ENCODE measurements at places on chromosomes 5 and 9.

DNA sequence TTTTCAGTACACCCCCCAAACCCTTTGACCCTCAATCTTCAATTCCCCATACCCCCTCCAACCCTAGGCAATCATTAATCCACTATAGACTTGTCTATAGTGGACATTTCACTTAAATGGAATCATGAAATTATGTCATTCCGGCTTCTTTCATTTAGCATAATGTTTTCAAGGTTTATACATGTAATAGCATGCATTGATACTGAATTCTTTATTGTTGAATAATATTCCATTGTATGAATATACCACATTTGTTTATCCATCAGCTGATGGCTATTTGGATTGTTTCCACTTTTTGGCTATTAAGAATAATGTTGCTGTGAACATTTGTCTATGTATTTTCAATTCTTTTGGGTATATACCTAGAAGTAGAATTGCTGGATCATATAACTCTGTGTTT, 238.8 kb downstream of the PDE4D start:
- no peak for DNase-seq

GRCh38 chr5:69170495-69170894, 3.5 kb downstream of the CCNB1 start:
- DNase-seq: no peak

- no peak for DNase-seq
Observed at GRCh38 chr9:522658-523057, 308.0 kb downstream of the DOCK8 start.

- DNase-seq: peak; percentile 7
Observed at GRCh38 chr5:113678924-113679575, 165.6 kb downstream of the YTHDC2 start.

- DNase-seq: no peak
Observed at GRCh38 chr9:105444130-105444529, 3.7 kb upstream of the FSD1L start.

DNA sequence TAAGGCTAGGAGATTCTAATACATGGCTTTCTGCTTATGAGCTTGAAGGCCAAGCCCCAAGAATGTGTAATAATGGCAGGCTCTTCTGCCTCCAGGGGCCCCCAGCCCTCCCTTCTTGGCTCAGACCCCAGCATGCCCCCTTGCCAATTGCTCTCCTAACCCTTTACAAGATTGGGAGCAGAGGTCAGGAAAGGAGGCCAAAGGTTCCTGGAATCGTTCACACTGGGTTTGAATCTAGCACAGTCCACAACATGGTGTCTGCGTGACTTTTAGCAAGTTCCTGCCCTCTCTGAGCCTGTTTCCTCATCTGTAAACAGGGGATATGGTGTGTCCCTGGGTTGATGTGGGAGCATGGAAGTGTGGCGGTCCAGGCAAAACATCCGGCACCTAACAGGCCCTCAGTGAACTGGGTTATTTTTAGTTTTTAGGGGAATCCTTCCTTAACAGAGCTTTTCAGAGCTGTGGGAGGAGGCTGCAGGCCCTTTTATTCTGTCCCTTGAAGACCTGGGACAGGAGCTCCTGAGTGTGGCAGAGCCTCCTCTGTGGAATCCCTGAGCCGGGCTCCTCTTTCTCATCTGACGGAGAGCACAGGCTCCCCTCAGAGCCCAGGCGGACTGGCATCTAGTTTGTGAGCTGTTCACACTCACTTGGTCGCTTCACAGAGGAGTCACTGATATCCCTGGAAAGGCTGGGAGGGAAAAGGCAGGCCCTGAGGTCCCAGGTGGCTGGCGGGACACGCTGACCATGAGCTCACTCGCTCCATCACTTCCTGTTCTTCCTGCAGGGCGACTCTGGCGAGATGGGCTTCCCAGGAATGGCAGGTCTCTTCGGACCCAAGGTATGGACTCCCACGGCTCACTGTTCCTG, 23.4 kb upstream of the ORM1 start:
- no peak for DNase-seq

DNA sequence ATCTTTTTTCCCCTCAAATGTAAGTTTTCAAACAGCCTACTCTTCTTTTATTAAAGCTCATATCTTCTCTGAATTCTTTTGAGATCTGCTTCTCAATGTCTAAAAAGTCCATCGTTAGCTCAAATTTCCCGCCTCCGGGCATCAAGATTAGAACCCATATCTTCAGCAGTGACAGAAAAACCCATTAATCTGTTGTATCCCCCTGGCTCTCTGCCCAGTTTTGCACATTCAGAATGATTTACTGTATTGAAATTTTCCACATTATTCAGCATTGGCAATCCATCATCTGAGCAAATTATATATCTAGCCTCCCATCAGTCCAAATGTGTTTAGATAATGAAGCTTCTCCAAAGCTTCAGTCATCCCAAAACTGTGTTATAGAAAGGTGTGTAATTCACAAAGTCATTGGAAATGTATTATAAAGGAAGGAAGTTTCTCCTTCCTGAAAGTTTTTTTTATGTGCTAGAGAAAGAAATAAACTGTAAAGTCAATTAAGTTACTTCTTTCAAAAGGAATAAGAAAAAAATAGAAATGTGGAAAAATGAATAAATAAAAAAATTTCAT, 849.9 kb downstream of the MAT2B start:
- DNase-seq: no peak

GRCh38 chr9:136107155-136107952, 11.3 kb downstream of the TMEM250 start:
- DNase-seq: no peak

DNA sequence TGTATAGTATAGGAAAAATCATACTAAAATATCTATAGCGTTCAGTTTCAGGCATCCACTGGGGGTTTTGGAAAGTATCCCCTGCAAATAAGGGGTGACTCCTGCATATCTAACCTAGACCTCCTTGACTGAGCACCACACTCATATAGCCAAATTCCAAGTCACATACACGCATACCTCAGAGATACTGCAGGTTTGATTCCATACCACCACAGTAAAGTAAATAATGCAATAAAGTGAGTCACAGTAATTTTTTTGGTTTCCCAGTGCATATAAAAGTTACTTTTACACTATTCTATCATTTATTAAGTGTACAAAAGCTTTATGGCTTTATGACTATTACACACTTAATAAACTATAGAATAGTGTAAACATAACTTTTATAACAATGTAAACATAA, 151.3 kb downstream of the CCDC192 start:
- DNase-seq: no peak

DNA sequence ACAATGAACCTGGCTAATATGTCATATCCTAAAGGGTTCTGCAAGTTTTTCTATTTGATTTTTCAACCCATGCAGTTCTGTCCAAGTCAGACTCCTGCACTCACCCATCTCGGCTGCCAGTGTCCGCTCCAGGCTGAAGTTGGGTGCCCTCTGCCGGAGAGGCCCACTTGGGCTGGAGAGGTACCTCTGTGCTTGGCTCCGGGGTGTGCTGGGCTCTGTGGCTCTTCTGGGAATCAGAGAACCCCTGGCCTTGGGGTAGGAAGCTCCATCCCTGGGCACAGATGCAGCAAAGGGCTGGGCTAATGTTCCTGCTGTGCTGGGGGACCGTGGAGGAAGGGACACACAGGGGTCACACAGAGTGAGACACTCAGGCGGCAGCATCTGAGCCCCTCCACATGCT, 26.2 kb downstream of the ORM2 start:
- DNase-seq: no peak

GRCh38 chr5:165282491-165282890, 1777.1 kb downstream of the MAT2B start:
- DNase-seq: no peak

DNA sequence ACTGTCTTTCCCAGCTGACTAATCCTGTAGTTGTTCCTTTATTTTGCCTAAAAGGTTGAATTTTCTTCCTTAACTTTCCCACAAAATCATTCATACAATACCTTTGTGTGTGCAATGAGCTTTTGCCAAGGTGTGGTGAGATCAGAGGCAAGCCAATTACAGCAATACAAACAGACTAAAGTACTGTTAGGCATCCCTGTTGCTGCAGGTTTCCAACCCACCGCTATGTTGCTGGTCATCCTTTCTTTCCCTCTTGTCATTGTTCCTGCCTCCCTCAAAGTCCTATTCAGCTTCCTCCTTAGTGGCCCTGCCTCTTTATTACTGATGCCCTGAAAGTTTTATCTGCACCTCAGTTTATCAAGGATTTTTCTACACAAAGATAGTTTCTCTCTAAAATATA, 22.1 kb downstream of the ITGA2 start:
- DNase-seq: no peak

DNA sequence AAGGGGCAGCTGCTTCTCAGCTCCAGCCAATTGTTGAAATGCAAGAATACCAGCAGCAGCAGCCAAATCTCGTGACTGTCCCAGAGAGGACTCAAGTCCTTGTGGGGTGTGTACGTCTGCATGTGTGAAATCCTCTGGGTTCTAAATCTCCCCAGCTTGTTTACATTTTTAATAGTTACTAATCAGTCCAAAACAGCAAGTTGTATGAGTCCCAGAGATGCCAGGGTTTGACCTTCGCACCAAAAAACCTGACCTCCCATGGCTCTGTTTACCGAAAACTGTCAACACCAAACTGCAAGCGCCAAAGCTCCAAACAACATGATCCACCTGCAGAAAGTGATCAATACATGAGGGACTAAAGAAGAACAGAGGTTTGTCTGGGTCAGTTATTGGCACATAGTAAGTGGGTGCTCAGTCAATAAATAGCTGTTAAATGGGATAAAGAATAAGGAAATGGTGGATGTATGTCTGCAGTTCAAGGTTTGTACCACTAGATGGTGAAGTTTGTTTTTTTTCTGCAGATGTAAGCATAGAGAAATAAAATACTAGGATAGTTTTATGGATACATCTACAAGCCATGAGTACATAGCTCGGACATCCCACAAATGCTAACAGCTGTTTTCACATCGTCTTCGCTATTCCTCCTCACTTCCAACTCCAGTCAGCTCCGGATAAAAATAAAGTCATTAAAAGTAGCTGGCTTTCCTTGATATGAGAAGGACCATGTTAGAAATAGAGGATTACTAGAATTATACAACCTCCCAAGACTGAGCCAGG, 85.3 kb upstream of the ADRB2 start:
- DNase-seq: no peak

DNA sequence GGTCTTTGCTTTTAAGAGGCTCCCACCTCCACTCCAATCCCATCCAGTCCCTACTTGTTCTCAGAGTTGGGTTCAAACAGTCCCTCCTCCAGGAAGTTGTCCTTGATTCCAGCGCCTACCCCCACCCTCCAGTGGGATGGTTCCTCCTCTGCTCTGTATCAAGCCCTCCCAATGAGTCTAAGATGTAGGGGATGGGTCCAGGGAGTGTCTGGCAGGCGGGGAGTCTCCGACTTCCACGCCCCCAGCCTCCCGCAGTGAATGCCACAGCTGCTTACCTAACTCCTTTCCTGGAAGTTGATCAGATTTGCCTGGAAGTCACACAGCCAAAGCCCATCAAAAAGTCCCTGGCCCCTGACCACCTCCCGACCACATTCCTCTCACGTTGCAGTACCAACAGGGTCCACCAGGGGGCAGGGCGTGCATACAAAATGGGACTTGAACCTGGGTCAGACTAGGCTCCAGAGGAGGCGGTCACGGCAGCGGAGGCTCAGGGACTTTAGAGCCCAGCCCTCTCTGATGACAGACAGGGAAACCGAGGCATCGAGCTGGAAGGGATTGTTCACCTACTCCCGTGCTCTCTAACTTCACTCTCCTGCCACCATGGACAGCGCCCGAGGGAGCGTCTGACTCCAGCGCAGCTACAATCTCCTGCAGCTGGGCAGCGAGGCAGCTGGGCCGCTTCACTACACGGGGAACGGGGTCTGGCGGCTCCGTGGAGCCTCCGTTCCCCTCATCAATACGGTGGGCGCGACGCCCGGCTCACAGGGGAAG, 25.0 kb upstream of the TDRD7 start:
- DNase-seq: no peak

GRCh38 chr5:131230406-131230805, 33.4 kb upstream of the CDC42SE2 start:
- DNase-seq: no peak

DNA sequence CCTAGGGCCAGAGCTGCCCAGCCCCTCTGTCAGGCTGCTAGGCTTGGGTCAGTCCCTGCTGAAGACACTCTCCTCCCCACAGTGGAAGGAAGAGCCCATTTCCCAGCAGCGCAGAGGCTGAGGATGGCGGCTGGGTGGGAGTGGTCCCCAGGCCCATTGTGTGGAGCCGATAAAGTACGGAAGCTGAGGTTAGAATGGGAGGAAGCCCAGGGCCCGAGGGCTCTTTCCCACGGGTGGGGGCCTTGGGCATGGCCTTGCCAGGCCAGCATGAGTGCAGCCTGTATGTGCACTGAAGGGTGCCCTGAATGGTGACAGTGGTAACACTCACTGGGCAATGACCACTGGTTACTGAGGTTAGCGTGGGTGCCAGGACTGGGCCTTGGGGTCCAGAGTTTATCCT, 125.9 kb downstream of the RGS3 start:
- no peak for DNase-seq

DNA sequence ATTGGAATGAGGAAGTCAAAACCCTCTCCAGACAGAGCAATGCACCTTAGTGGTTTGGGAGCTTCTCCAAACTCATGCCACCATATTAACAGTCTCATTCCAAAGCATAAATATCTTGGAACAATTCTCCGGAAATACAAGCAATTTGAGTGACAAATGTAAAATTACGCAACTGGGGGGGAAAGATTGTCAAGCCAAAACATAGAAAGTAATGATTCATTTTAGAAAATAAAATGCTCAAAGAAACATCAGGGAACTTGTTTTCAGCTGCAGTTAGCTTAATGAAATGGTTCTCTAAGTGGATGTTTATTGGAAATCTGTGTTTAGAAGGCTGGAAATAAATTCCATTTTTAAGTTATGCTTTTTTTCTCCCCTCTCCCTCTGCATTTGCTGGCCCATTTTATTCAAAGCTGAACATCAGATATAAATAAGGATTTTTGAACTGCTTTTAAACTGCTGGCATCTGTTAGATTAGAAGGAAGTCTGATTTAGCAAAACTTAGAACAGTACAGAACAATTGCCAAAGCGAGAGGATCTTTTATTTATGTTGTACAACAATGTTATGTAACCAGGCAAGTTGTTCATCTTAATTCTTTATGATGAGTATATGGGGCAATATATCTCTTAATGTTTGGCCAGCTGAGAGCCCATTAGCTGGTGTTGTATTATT, 551.9 kb downstream of the PRELID2 start:
- no peak for DNase-seq

GRCh38 chr5:150372639-150373038, 15.1 kb downstream of the TCOF1 start:
- DNase-seq: no peak

- DNase-seq: no peak
Observed at GRCh38 chr5:119347991-119348390, 7.8 kb upstream of the TNFAIP8 start.

DNA sequence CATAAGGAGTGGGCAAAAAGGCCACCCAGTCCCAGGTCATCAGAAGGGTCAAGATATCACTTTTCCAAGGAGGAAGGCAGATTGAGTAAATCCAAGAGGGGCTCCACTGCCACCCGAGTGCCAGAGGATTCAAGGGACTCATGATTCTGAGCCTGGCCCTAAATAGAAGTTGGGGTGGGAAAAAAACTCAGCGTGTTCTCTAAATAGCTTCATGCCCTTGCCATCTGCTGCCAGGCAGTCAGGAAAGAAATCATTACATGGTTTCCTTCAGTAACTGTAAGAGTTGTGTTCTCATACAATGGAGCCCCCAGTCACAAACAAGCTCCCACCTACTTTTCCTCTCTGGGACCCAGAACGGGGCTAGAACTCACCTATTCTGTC, 37.2 kb downstream of the SAR1B start:
- DNase-seq: no peak

Measured in SIG-M5 (cell line).